Neuronal stem cell (in vitro differentiated cells): ENCODE measurements at places on chromosomes 3 and 15.

- no peak for DNase-seq
These were observed 9.9 kb downstream of the RRP9 start for GRCh38 chr3:51931756-51932155.

DNA sequence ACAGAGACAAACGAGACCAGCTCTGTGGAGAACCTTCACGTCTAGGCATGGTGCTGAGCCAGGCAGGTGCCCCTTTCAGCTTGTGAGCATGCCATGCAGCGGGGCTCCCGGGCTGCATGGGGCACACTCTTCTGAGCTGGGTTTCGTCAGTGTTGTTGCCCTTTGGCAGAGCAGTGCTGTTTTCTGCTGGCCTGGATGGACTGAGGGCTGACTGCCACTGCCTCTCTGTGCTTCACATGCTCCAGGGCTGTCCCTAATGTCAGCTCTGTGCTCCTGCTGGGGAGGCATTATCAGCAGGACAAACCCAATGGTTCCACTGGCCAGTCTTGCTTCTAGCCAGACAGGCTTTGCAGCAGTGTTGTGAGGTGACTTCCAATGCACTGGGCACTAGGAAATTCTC is 9.5 kb downstream of the GASK1A start:
- no peak for DNase-seq

DNA sequence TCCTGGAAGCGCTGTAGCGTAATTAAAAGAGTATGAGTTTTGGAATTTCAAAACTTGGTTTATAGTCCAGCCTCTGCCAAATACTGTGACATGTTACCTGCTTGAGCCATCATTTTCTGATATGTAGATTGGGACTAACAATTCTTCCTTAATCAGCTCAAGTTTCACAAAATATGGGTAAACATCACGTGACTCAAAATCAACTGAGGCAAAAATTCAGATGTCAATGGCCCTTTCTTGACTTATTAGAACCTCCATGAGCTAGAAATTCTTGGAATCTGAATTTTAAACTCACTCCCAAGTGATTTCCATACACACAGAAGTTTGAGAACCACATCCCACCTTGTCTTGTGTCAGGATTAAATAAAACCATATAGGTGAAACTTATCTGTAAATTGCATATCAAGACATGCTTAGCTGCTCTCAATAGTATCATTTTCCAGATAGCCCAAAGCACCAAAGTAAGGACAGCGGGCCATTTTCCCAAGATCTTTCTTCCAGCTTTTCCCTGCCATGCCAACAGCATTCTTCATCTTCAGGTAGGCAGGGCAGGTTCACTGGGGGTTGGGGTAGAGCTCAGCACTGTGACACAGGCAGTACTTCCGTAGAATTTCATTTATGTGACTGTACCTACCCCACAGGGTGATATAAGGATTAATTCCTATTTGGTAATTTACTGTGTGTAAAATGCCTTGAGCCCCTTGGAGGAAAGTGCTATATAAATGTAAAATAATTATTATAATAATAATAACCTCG is 379.0 kb downstream of the TIGIT start:
- no peak for DNase-seq

GRCh38 chr15:100920516-100921135 is 1.5 kb downstream of the LRRK1 start:
- DNase-seq, result no peak

GRCh38 chr3:140463355-140463754 is 214.5 kb upstream of the TRIM42 start:
- no peak for DNase-seq

- DNase-seq, result no peak
These were observed 8.0 kb upstream of the ITIH3 start for GRCh38 chr3:52786330-52787215.

DNA sequence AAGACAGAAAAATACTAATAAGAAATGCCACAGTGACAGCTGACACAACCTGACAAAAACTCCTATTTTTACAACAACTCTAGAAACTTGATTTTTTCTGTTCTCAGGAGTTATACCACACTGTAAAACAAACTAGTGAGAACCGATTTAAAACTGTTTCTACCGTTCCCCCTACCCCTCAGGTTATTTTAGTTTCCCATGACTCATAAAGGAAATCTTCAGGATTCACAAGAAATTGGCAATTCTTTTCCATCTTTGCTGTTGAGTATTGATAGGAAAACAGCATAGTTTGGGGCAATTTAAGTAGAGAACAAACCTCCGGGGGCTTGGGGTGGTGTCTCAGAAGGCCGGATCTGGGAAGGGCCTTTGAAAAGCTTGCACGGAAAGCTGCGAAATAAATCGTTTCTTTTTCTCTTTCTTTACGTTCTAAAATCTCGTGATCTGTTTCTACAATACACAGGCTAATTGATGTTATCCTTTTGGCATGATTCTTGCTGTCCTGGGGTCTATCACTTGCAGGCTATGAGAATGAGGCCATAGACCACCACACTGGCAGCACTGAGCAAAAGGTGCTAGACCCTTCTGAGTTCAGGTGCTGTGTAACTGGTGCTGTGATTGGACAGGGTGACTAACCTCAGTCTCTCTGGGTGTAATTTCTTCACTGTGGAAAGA is 89.3 kb downstream of the LPP start:
- no peak for DNase-seq

- no peak for DNase-seq
These were observed 42.3 kb downstream of the FBXO22 start for GRCh38 chr15:75945953-75946352.

- DNase-seq, result no peak
These were observed 79.7 kb downstream of the LRRFIP2 start for GRCh38 chr3:37094636-37095035.

- DNase-seq, result peak; percentile 59
These were observed 4.6 kb downstream of the BCL6 start for GRCh38 chr3:187740421-187741399.

- DNase-seq, result no peak
These were observed 19.1 kb upstream of the FSIP1 start for GRCh38 chr15:39801641-39802309.

DNA sequence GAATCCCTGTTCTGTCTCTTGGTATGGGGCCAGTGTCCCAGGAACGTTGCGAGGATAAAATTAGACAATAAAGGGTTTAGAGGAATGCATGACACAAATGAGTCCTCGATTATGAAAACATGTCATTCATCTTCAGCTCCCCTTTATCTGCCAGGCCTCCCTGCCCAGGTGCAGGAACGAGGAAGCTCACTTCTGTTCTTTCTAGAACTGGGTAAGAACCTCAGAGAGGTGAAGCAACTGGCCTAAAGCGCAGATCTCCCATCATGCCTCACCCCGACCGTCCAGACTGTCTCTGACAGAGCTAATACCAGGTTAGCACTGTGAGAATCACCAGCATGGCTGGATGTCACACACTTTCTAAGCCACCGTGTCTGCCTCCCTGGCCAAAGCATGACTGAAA is 1.5 kb upstream of the ITIH1 start:
- no peak for DNase-seq

GRCh38 chr15:55248895-55249294 is 40.7 kb downstream of the RAB27A start:
- no peak for DNase-seq

DNA sequence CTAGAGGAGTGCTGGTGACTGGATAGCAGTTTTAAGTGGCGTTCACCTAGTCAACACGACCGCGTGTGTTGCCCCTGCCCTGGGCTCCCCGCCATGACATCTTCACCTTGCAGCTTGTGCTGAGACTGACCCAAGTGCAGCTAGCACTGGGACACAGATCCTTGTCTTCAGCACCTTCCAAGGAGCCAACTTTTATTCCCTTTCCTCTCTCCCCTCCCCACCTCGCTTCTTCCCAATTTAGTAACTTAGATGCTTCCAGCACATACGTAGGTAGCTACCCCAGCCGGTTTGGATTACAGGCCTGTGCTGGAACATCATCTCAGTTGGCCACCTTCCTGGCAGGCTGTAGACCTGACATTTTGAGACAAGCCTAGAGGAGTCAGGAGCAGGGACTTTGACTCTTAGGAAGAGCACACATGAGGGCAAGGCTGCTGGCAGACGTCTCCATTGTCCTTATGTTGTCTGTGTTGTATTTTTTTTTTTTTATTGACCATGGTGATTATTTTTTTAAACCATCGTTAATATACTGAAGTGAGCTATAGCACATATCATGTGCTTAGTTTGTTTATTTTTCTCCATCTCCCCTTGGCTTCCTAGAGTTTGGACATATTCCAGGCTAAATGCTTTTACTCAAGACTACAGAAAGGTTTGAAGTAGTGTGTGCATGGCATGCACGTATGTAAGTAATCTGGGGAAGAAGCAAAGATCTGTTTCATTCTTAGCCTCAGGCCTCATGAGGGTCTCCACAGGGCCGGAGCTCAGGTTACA is 61.1 kb downstream of the AAGAB start:
- DNase-seq, result no peak

DNA sequence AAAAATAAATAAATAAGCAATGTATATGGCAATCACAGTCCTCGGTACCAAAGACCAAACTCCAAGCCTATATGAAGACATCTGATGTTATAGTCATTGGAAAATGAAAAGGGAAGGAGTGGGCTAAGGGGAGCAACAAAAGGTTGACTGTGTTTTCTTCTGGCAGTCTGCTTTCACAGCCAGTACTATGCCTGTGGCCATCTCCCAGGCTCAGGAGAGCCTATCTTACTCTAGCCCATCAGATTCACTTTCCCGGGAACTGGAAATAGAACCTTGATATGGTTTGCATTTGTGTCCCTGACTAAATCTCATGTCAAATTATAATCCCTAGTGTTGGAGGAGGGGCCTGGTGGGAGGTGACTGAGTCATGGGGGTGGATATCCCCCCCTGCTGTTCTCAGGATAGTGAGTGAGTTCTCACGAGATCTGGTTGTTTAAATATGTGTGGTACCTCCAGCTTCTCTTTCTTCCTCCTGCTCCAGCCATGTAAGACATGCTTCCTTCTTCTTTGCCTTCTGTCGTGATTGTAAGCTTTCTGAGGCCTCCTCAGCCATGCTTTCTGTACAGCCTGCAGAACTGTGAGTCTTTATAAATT is 105.3 kb downstream of the PLCH1 start:
- no peak for DNase-seq

- DNase-seq, result no peak
These were observed 87.2 kb downstream of the CLSTN2 start for GRCh38 chr3:140022066-140022770.

DNA sequence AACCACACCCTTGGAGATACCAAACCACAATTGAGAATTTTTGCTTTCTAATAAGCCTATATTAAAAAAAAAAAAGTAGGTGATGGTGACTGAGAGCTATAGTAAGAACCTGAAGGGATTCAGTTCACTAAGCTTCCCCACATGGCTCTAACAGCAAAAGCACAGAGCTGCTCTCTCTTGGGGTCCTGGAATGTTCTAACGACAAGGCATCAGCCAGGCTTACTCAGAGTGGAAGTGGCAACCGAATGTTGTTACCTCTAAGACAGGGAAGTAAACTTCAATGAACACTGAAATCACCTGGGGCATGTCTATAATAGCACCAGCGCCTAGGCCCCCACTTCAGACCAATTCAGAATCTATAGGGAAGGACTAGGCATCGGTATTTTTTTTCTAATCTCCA is 397.7 kb downstream of the MAGI1 start:
- DNase-seq, result no peak

- DNase-seq, result peak; percentile 2
These were observed 286.4 kb downstream of the LRTM1 start for GRCh38 chr3:54641226-54642014.

DNA sequence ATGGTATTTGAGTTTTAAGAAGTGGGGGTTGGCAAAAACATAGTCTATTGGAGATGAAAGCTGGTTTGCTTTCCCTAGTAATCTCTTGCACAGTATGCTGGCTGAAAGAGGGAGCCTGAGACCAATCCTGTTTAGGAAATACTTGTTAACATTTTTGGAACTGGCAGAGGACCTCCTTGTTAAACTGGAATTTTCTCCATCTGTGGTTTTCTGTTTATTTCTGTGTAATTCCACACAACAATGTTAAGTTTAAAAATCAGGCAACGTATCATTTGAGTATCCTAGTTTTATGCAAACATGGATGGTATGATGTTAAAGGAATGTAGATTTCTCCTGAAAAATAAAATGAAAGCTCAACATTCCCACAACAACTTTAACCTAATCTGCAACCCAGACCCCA is 536.0 kb upstream of the TBL1XR1 start:
- no peak for DNase-seq

DNA sequence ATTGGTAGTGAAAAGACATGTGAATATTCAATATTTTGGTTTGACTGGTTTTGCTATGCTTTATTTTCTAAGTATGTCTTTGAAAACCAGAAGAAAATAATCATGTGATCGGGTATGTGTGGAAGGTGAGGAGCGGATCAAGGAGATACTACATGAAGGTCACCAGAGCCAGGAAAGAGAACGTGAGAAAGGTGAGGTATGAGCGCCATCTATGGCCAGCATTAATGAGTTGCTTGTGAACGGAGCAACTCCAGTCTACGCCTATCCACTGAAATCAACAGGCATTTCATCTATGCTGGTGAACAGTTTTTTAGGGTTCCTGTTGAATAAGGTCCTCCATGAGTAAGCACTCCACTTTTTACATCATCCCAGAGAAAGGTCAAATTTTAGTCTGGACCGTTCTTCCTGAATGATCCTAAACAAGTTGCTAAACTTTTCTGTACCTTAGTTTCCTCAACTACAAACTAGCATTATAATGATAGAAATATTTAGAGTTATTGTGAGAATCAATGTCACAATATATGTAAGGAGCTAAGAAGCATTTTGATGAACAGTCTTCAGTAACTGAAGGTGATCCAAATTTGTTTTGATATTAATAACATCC is 1435.2 kb upstream of the CADM2 start:
- DNase-seq, result peak; percentile 64

DNA sequence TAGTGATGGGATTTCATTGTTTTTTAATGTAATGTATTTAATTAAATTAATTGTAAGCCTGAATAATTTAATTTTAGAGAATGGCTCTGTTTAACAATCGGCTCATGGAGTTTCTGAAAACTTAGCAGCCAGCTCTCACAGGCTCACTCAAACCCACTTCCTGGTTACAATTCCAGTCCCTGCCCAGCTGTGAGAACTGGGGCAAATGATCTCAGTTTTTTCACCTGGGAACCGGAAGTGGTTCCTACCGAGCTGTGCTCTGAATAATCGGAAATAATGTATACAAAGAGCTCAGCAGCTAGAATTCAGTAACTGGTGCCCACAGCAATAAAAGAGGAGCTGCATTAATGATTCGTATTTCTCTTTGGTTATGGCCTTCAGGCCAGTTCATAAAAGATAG is 244.3 kb upstream of the MCTP2 start:
- no peak for DNase-seq

DNA sequence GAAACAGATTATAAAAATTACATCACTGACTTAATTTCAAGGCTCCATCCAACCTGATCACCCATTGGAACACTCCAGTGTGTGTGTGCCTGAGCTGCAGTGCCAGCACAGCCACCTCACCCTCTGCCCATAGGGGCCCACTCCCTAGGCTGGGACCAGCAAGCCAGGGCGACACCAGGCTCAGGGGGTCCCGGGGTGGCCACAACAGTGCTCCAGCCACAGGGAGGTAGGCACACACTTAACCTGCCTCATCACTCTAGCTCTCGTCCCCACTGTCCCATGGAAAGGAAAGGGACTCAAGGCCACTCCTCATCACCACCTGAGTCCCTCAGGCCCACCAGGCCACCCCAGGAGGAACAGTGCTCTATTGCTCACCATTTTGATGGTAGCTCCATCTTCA is 24.9 kb downstream of the ZXDC start:
- no peak for DNase-seq

- DNase-seq, result no peak
These were observed 26.7 kb downstream of the CYP8B1 start for GRCh38 chr3:42849017-42849416.
